Left renal pelvis (tissue), 4 donors: ENCODE measurements at places on chromosomes 13 and 19.

DNA sequence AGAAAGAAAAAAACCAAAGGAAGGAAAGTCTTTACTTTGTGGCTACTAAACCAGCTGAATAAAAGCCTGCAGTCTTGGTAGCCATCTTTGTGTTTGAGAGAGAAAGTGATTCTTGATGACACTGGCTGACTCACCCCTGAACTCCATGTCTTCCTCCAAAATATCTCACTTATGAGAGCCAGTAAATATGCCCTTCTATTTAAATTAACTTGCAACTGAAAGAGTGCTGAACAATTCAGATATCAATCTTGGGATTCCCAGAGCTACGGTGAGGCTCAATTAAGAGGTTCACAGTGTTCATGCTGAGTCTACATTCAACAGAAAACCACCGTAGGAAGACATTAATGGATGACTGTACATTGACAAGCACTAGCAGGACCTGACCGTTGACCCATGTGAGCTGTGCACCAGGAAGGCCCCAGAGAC, 57.9 kb downstream of the KCTD12 start:
- no peak for DNase-seq

DNA sequence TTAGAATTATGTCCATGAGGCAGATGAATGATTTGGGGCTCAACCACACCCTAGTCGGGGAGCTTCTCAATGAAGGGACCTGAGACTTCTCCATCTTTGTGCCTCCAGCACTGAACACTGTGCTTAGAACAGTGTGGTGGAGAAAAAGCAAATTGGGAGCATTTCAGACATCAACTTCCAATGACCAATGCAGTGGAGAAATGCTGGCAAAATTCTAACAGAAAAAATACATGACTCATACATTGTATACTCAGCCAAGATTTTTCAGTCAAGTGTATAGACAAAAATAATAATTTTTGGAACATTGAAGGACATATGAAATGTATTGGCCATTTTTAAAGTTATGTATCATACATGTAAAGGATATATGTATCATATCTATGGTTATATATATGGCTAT, 134.7 kb downstream of the FGF14 start:
- DNase-seq: no peak

GRCh38 chr19:4338441-4339355, at the start of gene STAP2:
TSS of gene STAP2 (minus strand) at chr19:4338827. CDS start at chr19:4338753, 74 bp downstream.
- no peak for DNase-seq

DNA sequence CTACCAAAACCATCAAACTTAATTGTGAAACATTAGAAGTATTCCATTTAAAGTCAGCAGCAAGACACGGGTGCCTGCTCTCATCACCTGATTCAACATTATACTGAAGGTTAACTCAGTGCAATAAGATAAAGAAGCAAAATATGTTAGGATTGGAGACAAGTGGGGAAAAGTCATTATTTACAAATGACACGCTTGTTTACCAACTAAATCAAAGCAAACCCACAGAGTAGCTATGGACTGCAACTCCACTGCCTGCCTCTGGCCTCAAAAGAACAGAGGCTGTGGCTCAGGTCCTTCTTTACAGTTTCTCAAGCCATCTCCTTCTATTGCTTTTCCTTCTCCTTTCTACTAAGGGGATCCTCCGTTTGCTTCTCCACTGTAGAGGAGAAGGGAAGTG, 21.0 kb upstream of the ATP12A start:
- no peak for DNase-seq

GRCh38 chr19:53432088-53432661, 391 bp downstream of the ZNF761 start:
- DNase-seq: no peak

- no peak for DNase-seq
Observed at GRCh38 chr13:113672002-113672651, 5.1 kb downstream of the GRK1 start.

DNA sequence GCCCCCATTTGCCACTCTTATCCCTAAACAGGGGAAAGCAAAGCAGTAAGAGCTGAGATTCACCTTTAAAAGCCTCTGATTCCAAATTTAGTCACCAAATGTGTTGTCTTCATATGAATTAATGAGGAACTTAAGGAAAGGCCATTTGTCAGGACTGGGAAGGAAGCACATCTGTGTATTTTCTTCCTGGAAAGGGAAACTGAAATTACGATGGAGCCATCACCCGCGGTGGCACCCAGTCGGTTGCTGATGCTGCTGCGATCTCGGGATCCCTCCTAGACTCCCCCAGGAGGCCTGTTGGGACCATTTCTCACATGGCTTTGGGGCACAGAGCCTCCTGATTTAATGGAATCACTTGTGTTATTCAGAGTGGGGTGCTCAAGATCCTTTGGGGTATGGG, 7.4 kb upstream of the IL4I1 start:
- DNase-seq: no peak

- DNase-seq: no peak
Observed at GRCh38 chr19:46994141-46994686, 25.4 kb upstream of the NPAS1 start.

- no peak for DNase-seq
Observed at GRCh38 chr13:29550430-29550988, 45.0 kb downstream of the SLC7A1 start.
